ENCODE measurements at places on chromosomes 12 and 14.

DNA sequence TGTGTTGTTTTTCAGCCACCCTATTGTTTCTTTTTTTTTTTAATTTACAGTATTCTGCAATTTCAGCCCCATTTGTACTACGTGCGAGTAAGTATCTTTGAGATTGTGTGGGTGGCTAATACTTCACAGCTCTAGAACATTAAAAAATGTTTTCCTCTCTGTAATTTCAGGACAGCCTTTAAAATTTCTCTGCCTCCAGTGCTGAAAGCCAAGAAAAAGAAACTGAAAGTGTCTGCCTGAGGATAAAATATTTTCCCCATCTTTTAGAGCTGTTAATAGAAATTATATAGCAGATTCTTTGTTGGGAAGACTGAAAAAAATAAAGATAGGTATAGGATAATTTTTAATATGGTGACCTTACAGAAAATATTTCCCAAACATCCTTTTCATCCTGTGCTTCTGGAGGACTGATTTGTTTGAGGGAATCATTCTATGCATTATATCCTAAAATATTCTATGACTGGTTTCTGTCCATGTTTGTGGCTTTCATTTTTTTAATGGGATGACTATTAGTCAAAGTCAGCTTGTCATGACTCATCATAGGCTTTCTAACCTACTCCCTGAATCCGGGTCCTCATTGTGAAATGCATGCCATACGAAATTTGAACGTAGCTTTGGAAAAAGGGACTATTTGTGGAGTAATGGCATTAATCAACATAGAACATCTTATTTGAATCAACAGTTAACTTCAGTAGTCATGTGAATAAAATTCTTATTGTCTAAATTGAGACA, 10.8 kb upstream of the TCTN2 start:
- DNase-seq: peak; percentile 76

DNA sequence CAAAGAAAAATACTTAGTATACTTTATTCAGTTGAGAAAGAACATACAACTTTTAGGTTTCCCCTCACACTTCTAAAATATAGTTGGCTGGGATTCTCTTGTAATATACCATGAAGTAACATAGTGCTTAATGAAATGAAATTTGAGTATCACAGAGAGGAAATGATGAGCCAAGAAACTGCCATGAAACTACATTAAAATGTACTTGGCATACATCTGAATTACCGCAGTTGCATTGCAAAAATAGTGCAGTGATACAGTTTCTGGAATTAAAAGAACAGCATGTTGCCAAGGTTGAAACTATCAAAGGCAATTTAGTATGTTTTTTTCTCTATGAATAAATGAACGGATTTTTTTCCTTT, 389.2 kb downstream of the TMEM117 start:
- no peak for DNase-seq

- no peak for DNase-seq
Measured at GRCh38 chr14:92964124-92965109, 41.5 kb downstream of the CHGA start.

DNA sequence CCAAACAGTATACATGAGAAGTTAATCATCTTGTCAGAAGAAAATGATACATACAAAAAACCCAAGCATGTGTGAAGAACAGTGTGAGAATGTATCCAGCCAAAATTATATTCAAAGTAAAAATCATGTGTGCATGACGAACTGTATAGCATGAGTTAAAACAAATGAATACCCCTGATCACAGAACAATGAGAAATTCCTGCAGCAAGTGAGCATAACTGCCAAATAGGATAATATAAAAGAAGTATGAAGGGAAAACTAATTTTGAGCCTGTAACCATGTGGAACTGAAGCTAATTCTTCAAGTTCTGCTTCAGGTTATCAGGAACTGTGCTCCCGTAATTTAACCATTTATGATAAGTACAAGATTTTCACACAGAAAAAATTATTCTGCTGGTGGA, 56.5 kb upstream of the AMN1 start:
- DNase-seq: no peak

DNA sequence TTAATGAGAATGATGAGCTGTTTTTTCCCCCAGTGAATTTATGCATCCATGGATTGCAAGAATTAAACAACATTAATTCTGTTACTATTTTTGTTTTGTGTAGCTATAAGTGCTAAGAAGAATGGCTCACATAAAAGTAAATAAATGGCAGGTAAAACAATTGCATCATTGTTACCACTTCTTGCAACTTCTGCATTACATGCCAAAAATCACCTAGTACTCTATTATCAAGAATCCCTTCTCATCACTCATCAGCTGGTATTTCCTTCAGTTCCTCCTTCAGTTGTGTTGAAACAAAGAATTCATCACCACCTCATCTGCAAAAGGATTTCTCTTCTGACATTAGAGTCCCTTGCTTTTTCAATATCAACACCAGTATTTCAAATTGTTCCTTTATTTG, 773 bp downstream of the A2M start:
- DNase-seq: no peak

- no peak for DNase-seq
Measured at GRCh38 chr12:15851919-15852318, 30.3 kb upstream of the STRAP start.
